ENCODE measurements at places on chromosomes 3 and 15.

GRCh38 chr15:55530861-55531313 lies 22.9 kb upstream of the DNAAF4 start:
- DNase-seq, result peak; percentile 13

DNA sequence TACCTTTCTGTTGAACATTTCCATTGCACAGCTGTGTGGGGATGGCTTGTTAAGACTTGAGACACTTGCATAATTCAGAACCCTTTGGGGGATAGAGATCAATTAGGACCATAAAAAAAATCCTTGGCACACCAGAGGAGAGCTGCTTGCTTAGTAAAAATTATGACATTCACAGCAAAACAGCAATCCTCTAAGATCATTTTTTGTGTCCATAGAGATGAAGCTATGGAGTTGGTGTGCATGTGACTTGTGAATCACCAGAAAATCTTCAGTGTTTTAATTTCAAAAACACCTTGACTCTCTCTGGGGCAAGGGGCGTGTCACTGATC lies 7.7 kb downstream of the COL8A1 start:
- no peak for DNase-seq

- no peak for DNase-seq
Observed at GRCh38 chr3:45555666-45556065, 38.9 kb upstream of the LIMD1 start.

GRCh38 chr3:20700714-20701113 lies 514.7 kb upstream of the SGO1 start:
- DNase-seq, result no peak

GRCh38 chr3:67064105-67064504 lies 66.0 kb downstream of the KBTBD8 start:
- DNase-seq, result no peak

DNA sequence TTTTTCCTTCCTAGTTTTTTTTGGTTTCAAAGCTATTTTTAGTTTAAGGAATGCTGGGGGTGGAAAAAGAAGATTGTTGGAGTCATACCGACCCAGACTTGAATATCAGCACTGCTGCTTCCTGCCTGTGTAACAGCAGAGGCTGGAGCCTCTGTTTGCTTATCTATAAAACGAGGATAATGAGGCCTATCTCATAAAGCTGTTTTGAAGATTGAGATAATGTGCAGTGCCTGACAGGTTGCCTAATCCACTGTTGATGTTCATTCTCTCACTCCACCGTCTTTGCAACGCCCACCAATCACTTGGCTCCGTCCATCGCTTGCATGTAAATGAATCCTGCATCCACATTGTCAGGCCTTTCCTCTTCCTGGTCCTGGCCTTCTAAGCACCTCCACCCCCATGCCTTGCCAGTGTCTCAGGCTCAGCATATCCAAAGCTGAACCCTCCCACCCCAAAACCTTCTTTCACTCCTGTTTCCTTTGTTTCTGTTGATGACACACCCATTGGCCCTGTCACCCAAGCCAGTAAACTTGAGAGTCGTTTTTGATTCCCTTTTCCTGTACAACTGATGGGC lies 94.9 kb downstream of the MEX3B start:
- DNase-seq, result no peak

DNA sequence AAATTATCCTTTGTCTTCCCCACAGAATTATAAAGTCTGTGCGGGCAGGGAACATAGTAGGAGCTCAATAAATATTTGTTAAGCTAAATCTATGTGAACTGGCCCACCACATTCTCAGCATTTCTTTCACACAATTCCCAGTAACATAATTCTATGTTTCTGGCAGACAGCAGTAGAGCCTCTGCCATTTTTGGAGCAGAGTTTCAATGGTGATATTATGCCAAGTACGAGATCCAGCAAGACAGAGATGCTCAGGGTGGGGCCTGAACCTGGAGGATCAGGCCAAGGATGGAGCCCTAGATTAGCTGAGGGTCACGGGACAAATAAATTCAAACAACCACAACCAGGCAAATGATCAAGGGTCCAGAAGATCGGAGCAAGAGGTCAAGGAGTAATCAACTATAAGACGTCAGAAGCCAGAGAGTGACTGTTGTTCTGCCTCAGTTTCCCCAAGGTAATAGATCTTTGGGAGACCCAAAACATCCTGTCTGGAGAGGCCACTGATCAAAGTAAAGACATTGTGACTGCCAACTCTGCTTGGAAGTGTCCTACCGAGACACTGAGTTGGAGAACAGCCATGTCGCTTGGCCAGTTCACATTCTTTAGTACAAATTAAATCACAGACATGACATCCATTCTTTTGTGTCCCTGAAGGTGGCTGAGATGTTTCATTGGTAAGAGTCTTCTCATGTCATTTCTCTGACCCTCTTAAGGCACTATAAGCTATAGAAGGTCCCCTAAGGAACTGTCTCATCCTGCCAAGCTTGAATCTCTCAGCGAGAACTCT lies 15.4 kb downstream of the SRGAP3 start:
- DNase-seq, result no peak

GRCh38 chr3:2603692-2604289 lies 505.1 kb downstream of the CNTN4 start:
- DNase-seq, result no peak

- no peak for DNase-seq
Observed at GRCh38 chr3:98902351-98902740, 851 bp upstream of the DCBLD2 start.

DNA sequence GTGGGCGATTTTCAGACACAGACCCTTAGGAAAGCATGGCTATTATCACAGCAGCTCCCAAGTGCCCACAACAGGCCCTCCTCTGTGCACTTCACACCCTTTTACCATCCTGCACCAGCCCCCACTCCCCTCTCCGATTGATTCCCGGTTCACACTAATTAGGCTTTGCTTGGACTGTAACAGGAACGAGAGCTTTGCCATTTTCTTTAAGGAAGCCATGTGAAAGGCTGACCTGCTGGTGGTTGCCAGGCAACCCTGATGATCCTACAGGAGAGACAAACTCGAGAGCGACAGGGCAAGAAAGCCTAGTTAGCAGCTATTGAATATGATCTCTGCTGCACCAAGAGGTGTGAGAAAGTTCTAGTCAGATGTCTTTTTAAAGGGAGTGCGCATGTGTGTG lies 28.2 kb upstream of the DET1 start:
- DNase-seq, result no peak

DNA sequence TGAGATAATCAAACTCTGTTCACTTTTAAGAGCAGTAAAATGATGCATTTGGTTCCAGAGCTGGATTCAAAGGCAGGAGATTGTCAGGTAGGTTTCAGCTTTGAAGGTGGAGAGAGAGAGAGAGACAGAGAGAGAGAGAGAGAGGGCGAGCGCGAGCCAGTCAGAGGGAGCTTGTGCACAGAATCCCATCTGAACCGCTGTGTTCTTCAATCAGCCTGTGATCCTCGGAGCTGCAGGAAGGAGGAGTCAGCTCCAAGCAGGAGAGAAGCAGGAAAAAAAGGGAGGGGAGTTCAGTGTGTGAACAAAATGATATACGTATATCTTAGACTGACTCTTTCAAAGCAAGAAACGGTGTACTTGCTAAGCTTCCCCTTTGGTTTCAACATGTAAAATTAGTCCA lies at the start of gene GPR149:
TSS of gene GPR149 (minus strand) at position 177 of the 400 bp plus-strand sequence. CDS start 575 bp downstream, outside the sequence.
- DNase-seq, result no peak

GRCh38 chr3:183490653-183491052 lies 62.2 kb upstream of the MCF2L2 start:
- peak; percentile 88 for DNase-seq

GRCh38 chr3:166446291-166446690 lies 609.1 kb upstream of the BCHE start:
- no peak for DNase-seq

DNA sequence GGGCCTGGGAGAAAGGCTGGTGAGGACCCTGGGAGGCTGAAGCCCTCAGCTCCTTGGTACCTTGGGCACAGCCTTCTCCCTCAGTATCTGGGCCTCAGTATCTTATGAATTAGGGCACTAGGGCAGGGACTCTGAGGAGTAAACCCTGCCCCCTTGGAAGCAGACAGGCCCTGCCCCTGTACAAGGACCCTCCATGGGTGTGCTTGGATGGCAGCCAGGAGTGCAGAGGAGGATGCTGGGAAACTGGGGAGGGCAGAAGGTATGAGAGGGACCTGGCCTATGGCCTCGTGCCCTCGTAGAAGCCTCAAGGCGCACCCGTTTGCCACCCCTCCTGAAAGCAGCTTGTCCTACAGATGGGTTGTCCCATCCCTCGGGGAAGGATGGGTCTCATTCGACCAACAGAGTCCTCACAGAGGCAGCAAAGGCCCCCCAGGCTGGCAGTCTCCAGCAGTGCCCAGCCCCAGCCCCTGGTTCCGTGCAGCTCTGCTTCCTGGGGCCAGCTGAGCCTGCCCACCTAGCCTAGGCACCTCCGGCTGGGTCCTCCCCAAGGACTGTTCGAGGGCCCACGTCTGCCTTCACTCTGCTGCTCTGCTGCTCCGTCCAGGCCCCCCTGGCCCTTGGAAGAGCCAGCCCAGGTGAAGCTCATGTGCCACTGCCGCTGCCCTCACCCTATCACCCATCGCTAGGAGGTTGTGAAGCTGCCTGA lies 15.3 kb upstream of the SEMA3F start:
- DNase-seq, result no peak

GRCh38 chr15:79972863-79973262 lies 1.9 kb upstream of the BCL2A1 start:
- DNase-seq, result no peak

GRCh38 chr3:138437281-138437680 lies 2.9 kb downstream of the ESYT3 start:
- no peak for DNase-seq

GRCh38 chr3:51982352-51982837 lies 940 bp upstream of the ACY1 start:
- DNase-seq, result peak; percentile 66

- no peak for DNase-seq
Observed at GRCh38 chr15:87947560-87947959, 309.0 kb downstream of the NTRK3 start.

DNA sequence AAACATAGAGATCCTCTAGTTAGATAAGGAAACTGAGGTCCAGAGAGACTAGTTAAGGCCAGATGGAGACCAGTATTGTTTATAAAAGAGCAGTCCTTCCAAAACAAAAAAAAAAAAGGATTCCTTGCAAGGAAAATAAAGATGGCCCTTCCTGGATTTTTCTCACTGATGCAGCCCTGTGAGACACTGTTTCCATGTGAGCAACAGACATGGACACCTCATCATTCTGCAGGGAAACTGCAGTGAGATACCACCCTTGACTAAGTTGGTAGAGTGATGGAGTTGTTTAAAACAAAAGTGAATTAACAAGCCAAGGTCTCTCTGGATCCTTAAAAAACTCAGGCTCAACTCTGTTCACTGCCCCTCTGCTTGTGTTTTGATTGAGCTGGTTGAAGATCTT lies 65.6 kb upstream of the MYZAP start:
- no peak for DNase-seq

DNA sequence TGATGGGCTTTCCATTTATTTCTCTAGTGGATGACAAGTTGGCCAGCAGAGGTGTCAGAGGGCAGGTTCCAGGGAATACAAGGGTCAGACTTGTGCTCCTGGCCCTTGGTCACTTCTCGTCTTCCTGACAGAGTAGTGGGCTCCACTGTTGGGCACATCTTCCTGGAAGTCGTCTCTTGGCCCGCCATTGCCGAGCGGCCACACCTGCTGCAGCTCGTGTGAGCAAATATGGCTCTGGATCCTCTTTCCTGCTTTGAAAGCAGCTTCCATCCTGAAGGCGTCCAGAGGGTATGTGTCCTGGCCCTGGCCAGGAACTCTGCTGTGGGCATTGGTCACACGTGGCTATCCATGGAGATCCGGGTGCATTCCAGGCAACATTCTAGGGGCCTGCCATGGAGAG lies 100.2 kb downstream of the SNRPN start:
- no peak for DNase-seq

DNA sequence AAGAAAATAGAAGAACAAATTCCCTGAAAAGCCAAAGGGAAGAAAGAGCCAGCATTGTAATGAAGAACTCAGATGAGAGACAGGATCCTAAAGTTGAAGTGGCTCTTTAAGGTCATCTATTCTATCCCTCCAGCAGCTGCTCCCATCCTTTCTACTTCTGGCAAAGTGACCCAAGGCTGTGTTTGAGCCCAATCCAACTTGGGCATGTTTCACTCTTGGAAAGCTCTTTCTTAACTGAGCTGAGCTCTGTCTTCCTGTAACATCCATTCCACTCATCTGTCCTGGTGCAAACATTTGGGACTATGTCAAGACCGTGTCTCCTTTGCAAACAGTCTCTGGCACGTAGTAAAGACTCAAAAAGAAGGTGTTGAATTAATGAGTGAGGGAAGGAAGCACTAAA lies 298.1 kb upstream of the IGF1R start:
- DNase-seq, result no peak

Measured in T47D (cell line).